ENCODE measurements at places on chromosomes 5 and 9.

- DNase-seq: no peak
Measured at GRCh38 chr9:114049441-114050225, 28.5 kb downstream of the AMBP start.

DNA sequence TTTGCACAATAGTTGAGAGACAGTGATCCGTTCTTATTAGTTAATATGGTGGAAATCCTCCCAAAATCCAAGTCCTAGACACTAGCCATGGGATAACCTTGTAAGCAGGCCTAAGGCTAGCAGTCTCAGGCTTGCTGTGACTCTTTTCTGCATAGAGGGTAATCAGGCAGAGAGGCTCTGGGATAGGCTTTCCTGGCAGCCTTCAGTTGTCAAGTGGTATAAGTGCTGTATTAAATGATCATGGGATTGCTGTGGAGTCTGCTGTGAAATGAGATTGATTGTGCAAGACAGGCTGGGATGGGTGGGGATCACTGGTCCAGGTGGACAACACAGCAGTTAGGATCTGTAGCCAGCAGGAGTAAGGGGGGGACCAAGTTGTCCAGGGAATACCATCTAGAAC, 416.4 kb downstream of the TLE4 start:
- DNase-seq: no peak

DNA sequence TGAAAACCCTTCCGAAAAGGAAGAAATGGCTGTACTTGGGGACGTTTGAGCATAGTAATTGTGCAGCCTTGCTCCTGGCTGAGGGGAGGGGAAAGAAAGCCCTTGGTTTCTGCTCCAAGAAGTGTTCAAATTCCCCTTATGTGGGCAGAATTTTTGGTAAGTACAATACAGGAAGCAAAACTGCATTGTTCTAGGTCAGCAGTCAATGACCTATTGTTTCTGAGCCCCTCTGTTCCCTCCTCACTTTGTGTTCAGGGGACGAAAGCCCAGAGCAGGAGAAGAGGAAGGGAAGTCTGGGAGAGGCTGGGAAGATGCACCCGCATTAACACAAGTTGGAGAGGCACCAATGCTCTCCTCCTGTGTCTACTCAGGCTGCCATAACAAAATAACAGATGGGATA, 11.9 kb downstream of the BASP1 start:
- no peak for DNase-seq

DNA sequence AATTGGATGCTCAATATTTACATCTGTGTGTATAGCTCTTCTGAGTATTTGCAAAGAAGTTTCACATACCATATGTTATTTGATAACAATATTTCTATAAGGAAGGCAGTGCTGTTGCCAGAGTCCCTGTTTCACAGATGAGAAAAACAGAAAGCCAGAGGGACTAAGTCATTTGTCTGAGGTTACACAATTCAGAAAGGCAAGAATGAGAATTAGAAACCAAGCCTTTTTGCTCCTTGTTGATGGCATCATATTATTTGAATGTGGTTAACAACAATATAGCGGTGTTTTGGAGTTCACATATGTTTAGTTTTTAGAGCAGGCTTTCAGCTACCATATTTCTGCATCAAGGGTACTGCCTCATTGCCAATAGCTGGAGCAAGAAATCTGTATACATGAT, 110.9 kb upstream of the PRLR start:
- DNase-seq: no peak

- DNase-seq: no peak
Measured at GRCh38 chr5:14213813-14214585, 70.9 kb downstream of the TRIO start.

DNA sequence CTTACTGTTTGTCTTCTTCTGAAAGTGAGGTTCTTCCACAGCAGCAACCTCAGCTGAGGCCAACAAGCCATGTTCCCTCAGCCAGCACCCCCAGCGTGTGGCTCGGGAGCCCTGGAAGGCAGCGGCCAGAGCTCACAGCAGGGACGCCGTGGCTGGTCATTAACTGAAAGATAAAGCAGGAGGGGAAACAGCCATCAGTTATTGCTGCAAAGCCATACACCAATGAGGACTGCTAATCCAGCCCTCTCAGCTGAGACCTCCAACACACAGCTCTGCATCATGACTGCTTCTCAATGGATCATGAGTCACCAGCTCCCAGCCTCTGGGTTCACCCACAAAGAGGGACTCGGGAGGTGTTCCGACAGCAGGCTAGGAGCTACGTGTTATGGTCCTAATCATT, 24.3 kb downstream of the ABCA1 start:
- no peak for DNase-seq

DNA sequence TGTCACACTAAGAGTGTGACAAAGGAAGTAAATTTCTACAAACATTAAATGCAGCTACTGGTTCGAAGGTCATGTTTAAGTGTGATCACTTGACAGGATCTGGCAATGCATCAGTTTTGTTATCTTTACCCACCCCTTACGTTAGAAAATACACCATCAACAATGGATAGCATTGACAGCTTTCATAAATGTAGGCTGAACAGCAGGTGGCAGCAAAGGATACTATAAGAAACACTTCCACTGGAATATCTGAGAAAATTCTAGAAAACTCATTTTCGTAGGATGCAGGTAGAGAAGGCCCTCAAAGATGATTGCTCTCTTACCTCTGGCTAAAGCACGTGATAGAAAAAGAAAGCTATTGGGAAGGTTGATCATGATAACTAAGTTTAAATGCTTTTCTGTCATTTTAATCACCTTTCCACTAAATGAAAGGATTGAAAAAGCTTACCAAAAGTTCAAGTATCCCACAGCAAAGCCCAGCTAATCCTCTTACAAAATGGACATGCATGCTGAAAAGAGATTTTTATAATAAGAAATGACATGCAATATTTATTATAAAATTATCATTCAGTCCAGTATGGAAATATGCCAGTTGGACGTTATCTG, 292.5 kb downstream of the PARP8 start:
- DNase-seq: peak; percentile 69

GRCh38 chr5:150137168-150137957, 18.3 kb downstream of the PDGFRB start:
- DNase-seq: no peak

GRCh38 chr9:19640014-19640413, 148.8 kb downstream of the SLC24A2 start:
- no peak for DNase-seq

DNA sequence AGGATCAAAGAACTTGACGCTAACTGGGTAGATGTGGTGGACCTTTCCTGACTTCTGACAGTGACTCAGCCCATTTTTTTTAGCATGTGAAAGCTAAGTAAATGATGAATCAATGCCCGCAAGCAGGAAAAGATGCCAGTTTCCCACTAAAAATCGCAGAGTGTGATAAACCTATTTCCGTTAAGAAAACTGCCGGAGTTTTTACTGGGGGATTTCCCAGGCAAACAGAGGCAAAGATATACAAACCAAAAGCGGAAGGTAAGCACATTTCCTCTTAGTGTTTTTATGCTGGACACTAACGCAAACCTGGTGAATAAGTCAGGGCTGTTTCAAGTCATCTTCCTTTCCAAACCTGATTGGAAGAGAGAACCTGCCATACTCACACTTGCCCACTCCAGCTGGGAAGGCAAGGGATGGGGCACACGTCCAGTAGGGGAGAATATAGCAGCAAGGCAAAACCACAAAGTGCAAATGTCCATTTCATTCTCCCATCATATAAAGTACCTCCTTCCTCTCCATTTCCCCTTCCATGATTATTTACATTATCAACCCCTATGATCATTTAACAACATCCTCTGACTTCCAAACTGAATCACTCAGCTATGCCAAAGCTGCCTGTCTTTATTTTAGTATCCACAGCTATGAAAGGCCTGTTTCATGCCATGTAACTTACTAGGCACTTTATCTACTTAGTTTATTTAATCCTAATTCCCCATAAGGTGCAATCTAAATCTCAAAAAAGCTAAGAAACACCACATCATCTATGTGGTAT, 349.7 kb upstream of the RFX3 start:
- peak; percentile 23 for DNase-seq

- DNase-seq: peak; percentile 47
Measured at GRCh38 chr9:35658968-35659220, 802 bp downstream of the CCDC107 start.

DNA sequence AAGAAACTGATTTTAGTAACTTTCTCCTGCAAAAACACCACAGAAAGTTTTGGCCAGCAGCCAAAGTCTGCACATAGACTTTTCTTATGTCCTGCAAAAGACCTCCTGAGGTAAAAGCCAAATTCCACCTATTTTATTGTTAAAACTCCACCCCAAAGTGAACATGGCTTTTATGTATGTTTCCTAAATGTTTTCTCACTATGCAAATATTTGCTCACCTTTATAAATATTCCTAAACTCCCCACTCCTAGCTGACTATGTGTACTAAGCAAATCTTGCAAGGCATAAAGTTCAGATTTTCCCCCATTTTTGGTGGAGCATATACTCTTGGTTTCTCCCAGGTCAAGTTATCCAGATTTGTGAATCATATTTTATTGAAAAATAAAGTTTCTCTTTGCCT, 446.2 kb downstream of the DNAH5 start:
- no peak for DNase-seq

- no peak for DNase-seq
Measured at GRCh38 chr9:98597236-98597771, 111.4 kb downstream of the GABBR2 start.

DNA sequence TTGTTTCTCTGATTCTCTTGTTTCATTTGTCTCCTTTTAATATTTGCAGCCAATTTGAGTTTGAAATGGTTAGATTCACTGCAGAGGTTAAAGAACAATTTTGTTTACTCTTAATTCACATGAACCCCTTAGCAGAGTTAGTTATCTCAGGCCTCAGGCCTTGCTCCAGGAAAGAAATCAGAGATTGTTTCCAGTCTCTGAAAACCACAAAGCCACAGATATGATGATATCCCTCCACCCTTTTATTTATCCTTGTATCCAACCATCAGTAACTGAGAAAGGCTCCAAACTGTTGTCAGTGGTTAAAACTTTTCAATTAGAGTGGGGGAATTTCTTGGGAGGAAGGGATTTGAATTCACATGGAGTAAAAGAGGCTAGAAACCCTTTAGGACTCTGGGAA, 406.0 kb upstream of the DMAC1 start:
- no peak for DNase-seq

DNA sequence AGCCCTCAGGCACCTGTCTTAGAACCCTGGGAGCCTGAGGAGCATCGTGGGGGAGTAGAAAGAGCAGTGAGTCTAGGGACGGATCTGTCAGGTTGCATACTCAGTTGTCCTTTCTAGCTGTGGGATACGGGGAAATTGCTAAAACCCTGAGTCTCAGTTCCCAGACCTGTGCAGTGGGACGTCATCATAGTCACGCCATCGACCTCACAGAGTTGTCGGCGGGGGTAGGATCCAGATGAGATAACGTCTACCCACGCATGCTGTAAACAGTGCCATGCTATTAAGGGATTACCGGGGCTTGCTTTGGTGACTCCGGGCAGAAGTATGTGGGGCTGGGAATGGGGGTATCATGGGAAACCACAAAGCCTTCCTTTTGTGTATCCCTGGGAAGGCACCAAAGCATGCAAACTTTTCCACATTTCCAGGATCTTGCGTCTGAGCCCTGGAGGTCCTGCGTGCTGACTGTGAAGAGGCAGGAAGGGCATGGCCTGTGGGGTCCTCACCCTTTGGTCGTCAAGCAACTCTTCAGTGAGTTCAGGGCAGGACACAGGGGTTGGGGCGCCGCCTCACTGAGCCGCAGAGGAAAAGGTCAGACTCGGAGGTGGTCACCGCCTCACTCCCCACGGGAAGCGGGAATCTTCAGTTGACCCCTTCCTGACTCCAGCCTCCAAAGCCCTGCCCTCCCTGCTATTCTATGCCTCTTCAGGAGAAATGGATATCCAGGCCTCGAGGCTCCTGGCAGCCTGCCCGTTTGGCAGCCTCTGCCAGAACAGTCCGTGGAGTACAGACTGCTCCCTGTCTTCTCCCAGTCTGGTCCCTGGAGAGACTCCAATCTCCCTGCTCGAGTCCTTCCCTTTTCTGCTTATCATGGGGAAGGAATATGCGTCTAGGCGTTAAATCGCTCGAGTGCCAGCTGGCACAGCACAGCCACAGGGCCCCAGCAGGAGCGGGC, 186.8 kb upstream of the KLF9 start:
- DNase-seq: no peak

GRCh38 chr5:68770551-68770950, 323.3 kb upstream of the SLC30A5 start:
- DNase-seq: no peak

- DNase-seq: no peak
Measured at GRCh38 chr5:141742866-141743851, 61.1 kb upstream of the ARAP3 start.

- DNase-seq: no peak
Measured at GRCh38 chr5:5533927-5534326, 111.5 kb downstream of the ICE1 start.

- no peak for DNase-seq
Measured at GRCh38 chr9:37784291-37784615, 611 bp downstream of the EXOSC3 start.

GRCh38 chr9:107325842-107326241, 42.8 kb downstream of the RAD23B start:
- no peak for DNase-seq

- peak; percentile 67 for DNase-seq
Measured at GRCh38 chr5:52999344-52999949, 10.3 kb downstream of the ITGA2 start.

DNA sequence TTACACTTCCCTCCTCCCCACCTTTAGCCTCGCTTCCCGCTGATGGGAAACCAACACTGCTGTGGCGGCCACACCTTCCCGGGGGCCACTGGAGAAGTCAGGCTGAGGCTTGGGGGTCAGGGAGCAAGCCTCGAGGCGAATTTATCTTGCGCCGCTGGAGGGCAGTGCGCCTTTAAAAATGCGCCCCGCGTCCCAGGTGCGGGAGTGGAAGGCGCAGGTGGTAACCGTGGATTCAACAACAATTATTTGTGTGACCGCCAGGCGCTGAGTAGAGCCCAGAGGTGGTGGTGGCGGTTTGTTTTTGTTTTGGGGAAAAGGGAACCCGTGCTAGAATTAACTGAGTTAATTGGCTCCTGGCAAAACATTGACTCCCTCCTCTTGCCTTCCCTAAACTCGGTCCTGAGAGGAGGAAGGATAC, 1.1 kb downstream of the CFAP77 start:
- DNase-seq: peak; percentile 65

DNA sequence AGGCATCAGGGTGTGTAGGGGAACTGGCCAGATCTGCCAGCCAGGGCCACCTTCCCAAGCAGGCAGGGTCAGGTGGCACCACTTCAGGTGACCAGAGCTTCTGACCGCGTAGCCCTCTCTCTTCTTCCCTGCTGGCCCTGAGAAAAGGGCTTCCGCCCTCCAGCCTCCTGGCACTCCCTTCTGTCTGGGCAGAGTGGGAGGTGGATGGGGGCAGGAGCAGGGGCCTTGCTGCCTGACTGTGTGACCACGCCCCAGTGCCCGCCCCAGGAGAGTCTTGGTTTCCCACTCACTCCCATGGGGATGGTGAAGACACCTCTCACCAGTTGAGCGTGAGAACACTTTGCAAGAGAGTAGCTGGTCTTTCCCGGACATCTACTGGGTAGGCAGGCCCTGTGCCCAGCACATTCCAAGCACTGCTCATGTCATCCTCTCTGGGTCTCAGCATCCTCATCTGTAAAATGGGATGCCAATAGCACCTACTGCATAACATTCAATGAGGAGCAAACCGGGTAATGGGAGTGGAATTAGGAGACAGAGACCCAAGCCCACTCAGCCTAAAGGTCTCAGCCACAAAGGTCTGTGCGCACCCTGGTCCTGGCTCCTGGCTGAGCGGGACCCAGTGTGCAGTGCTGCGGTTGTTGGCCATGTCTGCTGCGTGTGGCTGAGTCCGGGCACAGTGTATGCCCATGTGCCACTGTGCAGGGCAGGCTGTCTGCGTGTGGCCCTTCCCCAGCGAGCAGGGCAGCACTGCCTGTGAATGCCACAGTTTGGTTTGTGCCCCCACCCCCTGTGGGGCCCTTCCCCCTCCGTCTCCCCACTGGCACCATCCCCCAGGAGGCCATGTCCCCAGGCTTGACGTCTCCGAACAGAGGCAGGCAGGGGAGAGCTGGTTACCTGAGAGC, 179.1 kb upstream of the IER5L start:
- no peak for DNase-seq
